ENCODE measurements at places on chromosomes 5 and 9.

DNA sequence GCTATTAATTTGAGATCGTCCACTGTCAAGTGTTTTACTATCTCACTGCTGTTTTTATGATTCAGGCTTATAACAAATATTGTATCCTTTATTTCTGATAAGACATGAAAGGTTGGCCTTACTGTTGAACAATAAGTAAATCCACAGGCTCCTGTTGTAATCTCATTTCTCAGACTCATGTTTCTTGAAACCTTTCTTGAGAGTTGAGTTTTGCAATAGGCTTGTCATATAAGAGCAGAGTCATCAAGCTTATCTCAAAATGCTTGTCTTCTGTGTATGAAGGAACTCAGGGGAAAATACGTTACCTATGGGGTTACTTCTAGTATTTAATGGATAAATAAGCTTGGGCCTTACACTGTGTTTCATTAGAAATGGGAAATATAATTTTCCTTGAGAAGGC, 9.2 kb upstream of the TLX3 start:
- no peak for DNase-seq

GRCh38 chr9:6565312-6565711, 80.2 kb downstream of the GLDC start:
- no peak for DNase-seq

- DNase-seq, result no peak
These were observed 6.6 kb upstream of the PRXL2C start for GRCh38 chr9:96661711-96662110.

DNA sequence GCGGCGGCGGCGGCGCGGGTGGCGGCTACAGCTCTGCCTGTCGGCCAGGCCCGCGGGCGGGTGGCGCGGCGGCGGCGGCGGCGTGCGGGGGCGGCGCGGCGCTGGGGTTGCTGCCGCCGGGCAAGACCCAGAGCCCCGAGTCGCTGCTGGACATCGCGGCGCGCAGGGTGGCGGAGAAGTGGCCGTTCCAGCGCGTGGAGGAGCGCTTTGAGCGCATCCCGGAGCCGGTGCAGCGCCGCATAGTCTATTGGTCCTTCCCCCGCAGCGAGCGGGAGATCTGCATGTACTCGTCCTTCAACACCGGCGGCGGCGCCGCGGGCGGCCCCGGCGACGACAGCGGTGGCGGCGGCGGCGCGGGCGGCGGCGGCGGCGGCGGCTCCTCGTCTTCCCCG, 296 bp downstream of the ZSWIM6 start:
- DNase-seq, result no peak

GRCh38 chr9:37551888-37552287, 24.3 kb downstream of the FBXO10 start:
- DNase-seq, result no peak

GRCh38 chr9:120369608-120370220, 210.3 kb downstream of the CDK5RAP2 start:
- DNase-seq, result no peak

GRCh38 chr9:109875495-109876129, 95.6 kb downstream of the PALM2AKAP2 start:
- no peak for DNase-seq

- no peak for DNase-seq
These were observed 36.6 kb upstream of the SPTLC1 start for GRCh38 chr9:92151691-92152393.

GRCh38 chr9:107586493-107586892, 96.9 kb upstream of the KLF4 start:
- DNase-seq, result no peak

DNA sequence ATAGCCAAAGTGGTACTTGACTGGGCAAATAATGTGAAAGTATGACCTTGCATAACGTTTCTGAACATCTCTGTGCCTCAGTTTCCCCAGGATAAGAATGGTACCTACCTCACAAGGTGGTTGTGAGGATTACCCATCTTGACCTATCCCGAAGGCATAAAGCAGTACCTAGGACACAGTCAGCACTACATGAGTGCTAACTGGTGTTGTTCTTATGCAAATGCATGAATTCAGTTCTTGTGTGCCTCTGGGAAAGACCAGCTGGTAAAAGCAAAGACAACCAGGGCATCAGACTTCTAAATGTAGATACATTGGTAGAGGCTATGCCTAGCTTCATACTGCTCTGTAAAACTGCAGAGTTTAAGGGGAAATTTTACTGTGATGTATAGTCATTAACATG, 21.8 kb upstream of the TMEM252 start:
- no peak for DNase-seq

DNA sequence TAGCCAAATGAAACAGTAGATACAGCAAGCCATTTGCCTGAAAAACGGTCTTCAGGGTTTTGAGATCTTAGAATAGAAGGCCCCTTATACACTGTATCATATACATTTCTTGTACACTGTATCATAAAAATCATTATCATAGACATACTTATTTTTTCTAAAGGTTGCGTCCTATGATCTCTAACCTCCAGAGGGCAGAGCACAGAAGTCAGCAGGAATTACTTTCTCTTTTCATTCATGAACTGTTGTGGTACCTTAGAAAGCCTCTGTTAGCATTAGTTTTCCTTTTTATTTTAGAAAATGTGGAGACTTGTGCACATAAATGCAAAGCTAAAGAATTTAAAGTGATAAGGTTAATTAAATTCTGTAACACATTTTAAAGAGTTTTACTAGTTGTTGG, 115.4 kb downstream of the OXCT1 start:
- no peak for DNase-seq

GRCh38 chr5:52830650-52831049, 42.9 kb downstream of the ITGA1 start:
- DNase-seq, result no peak

DNA sequence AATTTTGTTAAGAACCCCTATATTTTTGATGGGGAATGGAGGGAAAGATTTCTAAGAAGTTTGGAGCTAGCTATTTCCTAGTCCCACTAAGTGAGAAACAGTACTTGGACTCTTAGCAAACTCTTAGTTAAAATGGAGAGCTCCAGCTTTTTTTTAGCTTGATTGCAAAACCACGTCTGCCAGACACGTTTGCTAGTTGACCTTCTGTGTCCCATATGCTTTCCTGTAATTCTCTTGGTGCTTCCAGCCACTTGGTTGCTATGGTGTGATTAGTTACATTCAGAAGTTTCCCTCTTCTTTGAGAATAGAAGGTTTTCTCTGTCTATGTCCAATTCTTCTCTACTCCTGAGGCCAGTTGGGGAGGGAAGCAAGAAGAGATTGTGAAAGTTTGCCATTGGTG, 417.0 kb upstream of the TLE4 start:
- DNase-seq, result no peak

DNA sequence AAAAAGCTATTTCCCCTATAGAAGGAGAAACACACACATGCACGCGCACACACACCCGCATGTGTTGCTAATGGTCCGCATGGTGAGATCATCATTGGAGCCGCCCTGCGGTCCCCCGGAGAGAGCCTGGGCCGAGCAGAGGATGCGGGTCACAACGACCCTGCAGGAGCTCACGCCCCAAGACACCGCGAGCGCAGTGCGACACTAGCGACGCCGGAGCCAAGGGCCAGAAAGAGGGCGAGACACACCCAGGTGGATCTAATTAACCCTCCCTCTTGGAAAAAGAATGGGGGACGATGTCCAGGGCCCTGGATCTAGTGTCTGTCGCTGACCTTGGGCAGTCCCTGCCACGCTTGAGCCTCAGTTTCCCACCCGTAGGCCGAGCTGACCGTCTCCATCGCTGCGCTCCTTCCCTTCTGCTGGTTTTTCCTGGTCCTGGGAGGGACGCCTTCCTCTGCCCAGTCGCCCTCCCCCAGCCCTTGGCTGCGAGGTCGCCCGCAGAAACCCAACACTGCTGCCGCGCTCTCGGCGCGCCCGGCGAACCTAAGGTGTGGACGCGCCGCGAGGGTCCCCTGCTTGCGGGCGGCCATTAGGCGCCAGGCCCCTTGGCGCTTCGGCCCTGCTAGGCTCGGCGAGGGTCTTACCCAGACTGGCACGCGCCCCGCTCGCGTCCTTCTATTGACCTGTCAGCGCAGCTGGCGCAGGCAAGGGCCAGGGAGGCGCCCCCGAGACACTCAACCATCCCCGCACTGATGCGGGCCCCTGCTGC, 47.5 kb upstream of the RNF20 start:
- no peak for DNase-seq

DNA sequence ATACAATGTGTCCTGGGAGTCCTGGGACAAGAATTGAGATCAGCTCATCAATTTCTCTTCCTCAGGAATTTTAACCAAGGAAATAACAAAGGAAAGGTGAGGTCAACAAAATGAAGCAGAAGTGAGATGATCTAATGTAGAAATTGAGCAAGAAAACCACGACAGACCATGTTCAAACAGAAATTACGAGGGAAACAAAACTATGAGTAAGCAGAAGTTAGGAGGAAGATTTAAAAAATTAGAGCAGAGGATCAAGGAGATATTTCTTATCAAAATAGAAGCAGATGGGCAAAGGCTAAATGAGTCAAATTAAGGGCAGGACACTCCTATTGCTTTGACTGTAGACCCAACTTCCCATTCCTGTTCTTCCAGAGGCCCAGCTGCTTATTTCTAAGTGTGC, 97.4 kb downstream of the HINT1 start:
- DNase-seq, result no peak

GRCh38 chr5:125041798-125042197, 295.4 kb upstream of the ZNF608 start:
- DNase-seq, result no peak

DNA sequence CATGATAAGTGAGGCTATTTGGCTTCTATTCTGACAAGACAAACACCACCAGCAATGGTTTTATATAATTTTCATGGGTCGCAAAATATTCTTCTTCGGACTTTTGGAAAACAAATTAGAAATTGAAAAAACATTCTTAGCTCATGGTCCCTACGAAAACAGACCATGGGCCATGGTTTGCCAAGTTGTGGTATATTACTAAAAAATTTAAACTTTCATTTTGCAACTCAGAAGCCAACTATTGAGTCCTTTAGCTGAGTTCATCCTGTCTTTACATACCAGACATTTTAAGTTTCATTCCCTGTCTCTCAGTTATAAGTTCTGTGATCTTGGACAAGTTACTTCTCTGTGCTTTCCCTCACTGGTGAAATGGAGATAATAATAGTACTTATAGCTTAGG, 198.1 kb downstream of the CSNK1G3 start:
- DNase-seq, result no peak

DNA sequence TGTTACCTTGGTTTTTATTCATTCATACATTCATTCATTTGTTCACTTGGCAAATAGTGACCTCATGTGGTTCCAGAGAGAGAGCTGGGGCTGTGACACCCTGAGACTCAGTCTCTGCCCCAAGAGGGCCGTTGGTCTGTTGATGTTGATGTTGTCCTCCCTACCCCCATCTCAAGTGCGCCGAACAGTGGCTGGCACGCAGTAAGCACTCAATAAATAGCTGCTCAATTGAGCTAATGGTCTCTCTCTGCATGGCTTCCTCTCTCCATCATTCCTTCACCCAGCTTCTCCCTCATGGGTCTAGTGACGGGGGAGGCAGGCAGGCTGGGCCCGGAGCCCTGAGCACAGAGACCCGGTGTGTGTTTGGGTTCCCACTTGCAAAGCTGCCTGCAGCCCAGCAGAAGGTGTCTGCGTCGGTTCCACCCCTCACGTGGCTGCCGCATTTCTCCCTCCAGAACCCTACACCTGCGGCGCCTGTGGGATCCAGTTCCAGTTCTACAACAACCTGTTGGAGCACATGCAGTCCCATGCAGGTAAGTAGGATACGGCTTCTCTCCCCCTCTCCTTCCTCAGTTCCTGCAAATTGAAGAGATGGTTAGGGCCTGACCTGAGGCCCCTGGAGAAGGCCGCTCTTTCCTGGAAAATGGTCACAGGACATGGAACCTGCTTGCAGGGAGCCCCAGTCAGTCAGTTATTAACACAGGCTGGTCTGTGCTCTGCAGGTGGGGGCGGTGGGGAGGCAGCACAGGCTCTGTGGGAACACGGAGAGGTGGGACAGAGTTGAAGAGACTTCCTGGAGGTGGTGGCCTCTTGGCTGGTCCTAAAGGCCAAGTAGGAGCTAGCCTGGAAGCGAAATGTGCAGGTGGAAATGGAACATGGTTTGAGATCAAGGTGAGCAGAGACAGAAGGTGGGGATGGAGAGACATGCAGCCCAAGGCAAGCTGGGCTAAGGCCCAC, 42.0 kb downstream of the AMBP start:
- no peak for DNase-seq

DNA sequence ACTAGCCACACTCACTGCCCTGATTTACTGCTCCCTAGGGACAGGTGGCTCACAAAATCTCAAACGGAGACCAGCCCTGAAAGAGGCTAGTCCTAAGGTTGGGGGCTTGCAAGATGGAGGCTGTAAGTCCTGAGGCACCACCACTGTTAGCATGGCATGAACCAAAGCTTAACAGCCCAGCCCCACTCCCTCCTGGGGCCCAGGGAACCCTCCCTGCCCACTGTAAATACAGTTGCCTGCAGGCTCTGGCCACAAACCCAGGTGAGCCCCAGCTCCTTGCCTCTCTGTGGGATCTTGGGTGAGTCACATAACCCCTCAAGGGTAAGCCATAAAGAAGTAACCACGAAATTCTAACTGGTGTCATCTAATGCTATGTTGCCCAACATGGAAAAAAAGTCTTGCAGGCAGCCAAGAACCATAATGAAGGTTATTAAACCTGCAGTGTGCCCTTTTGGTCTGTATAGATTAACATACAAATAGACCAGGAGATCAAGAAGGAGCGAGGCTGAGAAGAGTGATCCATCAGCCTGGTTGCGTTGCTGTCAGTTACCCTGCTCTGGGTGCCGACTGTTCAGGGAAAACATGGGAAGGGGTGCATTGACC, 1.7 kb upstream of the POMT1 start:
- DNase-seq, result no peak

DNA sequence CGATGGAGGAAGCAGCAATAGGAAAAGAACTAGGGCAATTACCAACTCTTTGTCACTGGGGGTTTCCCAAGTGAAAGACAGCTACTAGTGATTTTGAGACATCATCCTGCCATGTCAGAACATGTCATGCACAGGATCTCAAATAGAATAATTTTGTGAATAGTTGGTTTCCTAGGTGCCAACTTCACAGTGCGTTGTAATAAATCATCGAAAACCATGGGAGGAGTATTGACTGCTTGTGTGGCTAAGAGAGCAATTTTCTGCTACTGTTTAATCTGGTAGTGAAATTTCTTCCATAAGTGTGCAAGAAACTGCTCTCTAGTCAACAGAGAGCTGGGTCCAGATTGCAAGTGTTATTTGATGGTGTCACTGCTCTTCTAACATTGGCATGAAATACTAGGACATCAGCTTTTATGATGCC, 168.6 kb downstream of the NNT start:
- DNase-seq, result no peak

DNA sequence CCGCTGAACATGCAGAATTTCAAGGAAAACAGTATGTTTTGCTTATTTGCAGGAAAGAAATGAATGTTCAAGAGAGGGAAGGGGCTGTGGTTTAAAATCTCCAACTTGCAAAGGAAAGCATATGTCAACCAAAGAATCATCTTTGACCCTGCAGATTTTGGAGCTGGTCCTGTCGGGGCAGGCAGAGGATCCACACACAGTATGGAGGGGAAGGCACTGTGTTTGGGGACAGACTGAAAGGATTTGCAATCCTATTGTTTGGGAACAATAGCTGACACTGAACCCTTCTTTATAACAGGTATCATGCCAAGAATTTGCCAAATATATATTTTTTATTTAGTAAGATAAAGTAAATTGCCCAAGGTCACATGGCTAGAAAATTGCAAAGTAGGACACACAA, 121.4 kb upstream of the ZNF618 start:
- DNase-seq, result no peak

Measured in activated naive CD4-positive, alpha-beta T cell (primary cell).